ENCODE measurements at places on chromosomes 5 and 9.

DNA sequence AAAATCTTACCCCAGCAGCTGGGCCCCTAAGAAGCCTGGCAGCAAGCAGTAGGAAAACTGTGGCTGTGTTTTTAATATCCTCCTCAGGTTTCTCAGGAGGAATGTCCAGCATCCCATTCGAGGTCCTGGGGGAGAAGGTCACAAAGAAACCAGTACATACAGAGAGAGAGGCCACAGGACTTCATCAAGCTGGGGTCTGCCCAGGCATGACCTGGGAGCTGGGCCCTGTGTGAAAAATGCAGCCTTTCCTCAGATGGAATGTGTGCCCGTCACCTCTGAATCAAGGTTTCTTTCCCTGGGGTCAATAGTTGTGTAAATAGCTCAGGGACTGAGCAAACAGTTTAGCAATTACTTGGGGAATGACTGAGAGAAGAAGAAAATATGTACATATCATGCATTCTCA, 33.9 kb upstream of the RAD23B start:
- DNase-seq = peak; percentile 62

GRCh38 chr9:117278020-117278419, 136.8 kb downstream of the ASTN2 start:
- no peak for DNase-seq

GRCh38 chr5:164053123-164053522, 547.7 kb downstream of the MAT2B start:
- DNase-seq = no peak

- no peak for DNase-seq
These were observed 86.5 kb upstream of the PLPP1 start for GRCh38 chr5:55621229-55621628.

- no peak for DNase-seq
These were observed 950.4 kb downstream of the EFNA5 start for GRCh38 chr5:106720367-106720766.

GRCh38 chr5:156367597-156367996, 40.6 kb downstream of the SGCD start:
- DNase-seq = no peak

DNA sequence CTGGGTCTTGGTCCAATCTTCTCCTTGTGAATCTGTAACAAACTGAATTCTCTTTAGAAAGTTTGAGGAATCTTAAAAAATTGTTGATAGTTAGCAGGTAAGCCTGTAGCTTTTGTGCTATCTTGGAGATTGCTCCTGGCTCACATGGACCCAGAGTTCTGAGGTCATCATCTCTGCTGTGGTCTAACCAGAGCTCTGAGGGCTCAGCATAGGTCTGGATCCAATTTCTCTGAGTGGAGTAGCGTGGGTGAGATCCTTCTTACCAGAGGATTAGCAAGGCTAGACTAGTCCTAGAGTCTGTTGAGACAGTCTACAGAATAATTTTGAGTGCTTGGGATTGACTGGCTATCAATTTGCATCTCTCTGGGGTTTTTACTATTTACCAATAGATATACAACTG, 60.5 kb upstream of the IL6ST start:
- no peak for DNase-seq

DNA sequence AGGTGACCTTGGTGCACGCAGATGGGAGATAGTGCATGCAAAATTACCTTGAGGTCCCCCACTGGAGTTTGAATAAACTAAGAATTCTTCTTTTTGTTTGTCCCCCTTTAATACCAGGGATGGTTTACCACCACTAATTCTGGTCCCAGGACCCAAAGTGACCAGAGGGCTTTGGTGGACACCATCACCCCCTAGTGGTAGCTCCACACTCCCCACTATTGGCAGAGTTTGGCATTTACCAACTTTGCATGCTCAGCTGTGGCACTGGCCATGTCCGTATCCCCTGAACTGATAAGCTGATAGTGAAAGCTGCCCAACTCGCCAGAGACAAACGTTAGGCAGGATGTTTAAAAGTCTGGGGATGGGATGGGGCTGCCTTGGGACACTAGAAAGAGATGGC, 3.3 kb downstream of the ASTN2 start:
- peak; percentile 80 for DNase-seq

GRCh38 chr5:76556511-76557221, 66.5 kb downstream of the F2RL2 start:
- no peak for DNase-seq

DNA sequence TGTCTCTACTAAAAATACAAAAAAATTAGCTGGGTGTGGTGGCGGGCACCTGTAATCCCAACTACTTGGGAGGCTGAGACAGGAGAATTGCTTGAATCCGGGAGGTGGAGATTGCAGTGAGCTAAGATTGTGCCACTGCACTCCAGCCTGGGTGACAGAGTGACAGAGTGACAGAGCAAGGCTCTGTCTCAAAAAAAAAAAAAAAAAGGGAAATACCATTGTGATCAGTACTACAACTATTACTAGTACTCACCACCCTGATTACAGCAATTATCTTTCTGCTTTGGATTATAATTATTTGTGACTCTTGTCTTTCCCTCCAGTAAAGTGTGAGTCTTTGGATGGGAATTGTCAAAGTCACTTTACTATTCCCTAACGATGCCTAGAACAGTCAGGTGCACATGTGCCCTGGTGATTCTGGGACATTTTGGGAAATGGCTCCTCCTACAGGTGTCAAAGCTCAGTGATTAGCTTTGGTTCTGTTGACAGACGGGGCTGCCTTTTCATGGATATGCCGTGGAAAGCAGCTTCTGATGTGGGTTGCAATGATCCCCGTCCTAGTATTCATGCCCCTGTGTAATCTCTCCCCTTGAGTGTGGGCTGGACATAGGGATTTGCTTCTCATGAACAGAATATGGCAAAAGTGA, 31.8 kb upstream of the FRRS1L start:
- no peak for DNase-seq

DNA sequence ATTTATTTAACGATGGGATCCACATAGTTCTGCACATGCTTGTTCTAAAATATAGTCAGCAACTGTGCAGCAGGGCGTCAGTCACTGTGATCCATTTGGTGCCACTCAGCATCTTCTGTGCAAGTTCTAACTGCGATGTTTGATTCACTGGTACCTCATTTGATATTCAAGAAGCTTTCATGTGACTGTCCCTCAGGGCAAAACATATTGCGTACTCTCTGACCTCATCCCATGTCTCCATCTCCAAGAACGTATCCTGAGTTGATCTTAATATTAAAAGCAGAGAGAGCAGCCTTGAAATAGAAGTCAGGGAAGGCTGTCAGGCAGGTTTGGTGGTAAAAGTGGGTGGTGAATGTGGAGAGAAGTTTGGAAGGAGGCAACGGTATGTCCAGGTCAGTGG, 116.5 kb upstream of the ATP10B start:
- DNase-seq = no peak

DNA sequence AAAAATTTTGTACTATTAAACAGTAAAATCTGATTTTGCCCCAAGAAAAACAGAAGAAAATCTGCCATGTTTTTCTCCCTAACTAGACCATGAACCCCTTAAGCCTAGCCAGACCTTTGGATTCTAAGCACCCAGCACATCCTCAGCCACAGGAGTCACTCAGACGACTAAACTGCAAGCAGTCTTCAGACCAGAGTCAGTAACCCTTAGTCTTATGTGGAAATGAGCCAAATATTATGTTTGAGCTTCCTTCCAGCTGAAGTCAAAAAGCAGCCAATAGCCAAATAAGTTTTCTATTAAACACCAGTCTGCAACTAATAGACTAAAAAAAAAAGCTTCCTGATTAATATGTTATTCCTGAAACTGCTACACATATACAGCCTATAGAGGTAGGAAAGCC, 47.4 kb downstream of the GOLPH3 start:
- DNase-seq = no peak

- no peak for DNase-seq
These were observed 53.4 kb downstream of the COL23A1 start for GRCh38 chr5:178536541-178537466.

- DNase-seq = no peak
These were observed 563.9 kb upstream of the TLE4 start for GRCh38 chr9:79007701-79008483.

GRCh38 chr9:129328355-129329042, 150.4 kb upstream of the IER5L start:
- DNase-seq = no peak

GRCh38 chr9:126743041-126743440, 61.8 kb upstream of the ZBTB43 start:
- no peak for DNase-seq

GRCh38 chr5:134585966-134586365, 46.7 kb downstream of the SAR1B start:
- peak; percentile 21 for DNase-seq

DNA sequence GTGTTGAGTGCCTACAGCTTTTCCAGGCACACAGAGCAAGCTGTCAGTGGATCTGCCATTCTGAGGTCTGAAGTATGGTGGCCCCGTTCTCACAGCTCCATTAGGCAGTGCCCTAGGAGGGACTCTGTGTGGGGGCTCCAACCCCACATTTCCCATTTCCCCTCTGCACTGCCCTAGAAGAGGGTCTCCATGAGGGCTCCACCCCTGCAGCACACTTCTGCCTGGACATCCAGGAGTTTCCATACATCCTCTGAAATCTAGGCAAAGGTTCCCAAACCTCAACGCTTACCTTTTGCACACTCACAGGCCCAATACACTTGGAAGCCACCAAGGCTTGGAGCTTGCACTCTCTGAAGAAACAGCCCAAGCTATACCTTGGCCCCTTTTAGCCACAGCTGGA, 131.3 kb downstream of the DEPDC1B start:
- no peak for DNase-seq

DNA sequence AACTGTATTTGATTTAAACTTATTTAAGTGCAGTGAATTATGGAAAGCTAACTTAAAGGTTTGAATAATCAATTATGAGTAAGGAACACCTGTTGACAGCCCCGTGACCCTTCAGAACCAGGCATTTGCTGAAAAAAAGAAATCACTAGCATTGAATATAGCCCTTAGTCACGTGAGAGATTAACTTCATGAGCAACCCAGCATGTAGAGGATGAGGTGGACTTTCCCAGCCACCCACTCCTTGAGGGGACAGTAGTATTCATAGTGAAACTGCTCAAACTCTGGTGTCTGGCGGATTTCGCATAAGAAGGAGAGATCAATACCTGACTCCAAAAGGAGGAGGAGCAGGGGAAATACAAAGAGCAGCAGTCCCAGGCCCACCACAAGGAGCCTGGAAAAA, 184.8 kb upstream of the RASEF start:
- no peak for DNase-seq

DNA sequence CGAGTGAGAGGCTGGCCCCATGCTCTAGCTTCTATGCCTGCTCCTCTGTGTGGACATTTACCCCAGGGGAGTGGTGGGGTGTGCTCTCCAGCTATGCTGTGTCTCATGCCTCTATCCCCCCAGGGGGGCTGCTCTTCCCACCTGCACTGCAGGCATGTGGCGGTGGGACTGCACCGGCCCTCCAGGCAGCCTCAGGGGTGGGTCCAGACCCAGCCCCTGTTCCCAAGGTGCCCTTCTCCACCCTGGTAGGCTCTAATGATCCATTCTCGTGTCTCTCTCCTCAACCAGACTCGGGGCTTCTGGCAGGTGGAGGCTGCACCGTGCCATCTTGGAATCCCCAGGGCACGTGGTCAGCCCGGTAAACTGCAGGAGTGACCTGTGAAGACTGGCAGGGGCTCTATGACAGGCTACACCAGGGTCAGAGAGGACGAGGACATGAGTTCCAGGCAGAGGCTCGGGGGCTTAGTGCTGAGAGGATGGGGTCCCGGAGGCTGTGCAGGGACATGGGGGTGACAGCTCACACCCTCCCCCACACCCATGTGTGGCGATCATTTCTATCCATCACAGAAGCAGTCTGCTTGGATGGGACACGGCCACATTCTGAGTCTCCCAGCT, 22.7 kb upstream of the COL5A1 start:
- peak; percentile 18 for DNase-seq
